ENCODE measurements at places on chromosomes 4 and X.

DNA sequence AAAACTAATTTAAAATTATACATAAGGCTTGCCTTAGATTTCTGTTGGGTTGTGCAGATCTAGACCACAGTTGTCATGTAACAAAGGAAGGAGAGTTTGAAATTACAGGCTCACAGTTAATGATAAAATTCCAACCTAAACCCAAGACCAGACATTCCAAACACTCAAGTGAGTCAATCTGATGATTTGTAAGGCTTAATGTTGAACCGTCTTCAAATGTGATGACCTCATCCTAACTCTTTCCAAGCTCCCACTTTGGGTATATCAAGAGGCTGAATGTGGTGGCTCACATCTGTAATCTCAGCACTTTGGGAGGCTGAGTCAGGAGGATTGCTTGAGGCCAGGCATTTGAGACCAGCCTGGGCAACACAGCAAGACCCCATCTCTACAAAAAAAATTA, 149.2 kb downstream of the TBL1X start:
- peak; percentile 44 for DNase-seq

DNA sequence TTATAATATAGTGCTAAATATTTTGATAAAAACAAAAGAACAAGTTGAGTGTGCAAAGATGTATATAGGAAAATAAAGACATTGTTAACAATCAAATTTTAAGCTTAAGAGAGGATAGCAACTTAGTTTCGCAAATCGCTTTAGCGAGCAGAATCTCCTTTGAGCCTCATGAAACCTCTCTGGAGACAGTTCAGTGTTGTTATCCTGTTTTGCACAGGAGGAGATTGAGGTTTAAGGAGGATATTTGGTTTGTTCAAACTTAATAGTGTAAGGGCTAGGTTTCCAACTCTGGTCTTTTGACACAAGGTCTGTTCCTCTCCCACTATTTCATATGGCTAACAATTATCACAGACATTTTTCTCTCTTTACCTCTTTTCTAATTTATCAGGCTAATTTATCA, 1848.5 kb upstream of the TENM3 start:
- no peak for DNase-seq

- peak; percentile 20 for DNase-seq
These were observed 34.1 kb upstream of the HHIP start for GRCh38 chr4:144611850-144612249.

- no peak for DNase-seq
These were observed 6.9 kb downstream of the CLCN3 start for GRCh38 chr4:169627307-169627706.

- no peak for DNase-seq
These were observed 84.7 kb upstream of the RAPGEF2 start for GRCh38 chr4:159018062-159018629.

DNA sequence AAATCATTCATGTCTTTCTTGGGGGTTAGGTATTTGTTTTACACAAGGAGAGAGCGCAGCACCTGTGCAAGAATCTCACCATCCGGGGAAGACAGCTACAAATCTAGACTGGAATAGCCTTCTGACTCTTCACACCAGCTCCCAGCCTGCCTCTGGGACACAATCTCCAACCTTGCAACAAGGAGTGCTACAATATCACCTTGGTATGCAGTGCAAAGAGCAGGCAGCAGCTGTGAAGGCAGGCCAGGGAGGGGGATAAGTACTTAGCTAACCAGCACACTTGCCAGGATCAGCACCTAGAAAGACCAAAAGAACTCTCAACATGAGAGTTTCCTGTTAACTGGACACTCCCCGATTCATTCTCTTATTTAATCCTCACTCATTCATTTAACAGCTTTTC, 235.3 kb downstream of the AR start:
- DNase-seq = no peak

- DNase-seq = no peak
These were observed 11.9 kb upstream of the SEL1L3 start for GRCh38 chr4:25874655-25875054.

DNA sequence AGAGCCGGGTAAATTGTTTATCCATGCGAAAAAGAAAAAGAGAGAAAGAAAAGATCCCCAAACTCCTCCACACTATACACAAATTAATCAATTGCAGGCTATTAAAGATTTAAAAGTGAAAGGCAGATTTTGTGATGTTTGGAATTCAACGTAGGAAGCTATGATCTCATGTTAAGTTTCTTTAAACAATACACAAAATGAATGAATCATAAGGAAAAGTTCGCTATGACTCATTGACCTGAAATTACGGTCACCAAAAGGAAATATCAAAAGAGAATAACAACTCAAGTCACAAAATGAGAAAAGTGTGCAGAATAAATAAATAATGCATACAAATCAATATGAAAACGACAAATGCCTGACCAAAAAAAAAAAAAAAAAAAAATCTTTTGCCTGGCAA, 28.6 kb downstream of the CLNK start:
- DNase-seq = peak; percentile 84

DNA sequence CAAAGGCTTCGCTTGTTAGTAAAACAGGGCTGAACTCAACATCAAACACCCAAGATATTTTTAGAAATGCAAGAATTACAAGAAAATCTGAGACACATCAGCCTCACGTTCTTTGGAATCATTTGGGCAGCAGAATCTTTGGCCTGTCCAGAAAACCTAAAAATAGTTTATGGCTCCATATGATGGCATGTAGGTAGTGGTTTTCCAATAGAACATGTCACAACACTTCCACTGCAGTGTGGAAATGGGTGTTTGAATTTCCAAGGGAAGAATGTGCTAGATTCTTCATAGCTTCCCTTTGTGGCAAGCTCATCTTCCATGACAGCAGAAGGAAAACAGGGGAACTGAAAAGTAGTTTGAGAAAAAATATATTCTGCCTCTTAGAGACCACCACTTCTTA, 118.8 kb downstream of the ARHGAP6 start:
- no peak for DNase-seq

All from bronchial epithelial cell (primary cell).